ENCODE measurements at places on chromosomes 2 and 18. TPM values are rescaled to one million over a fixed set of nuclear protein-coding genes. Genes with fewer than 3 reads are reported as not detected.

- no peak overlapping the region for H3K4me3 ChIP-seq
- H3K27me3 ChIP-seq = no peaks in the 10 kb centered on the region
- no peaks in the 10 kb centered on the region for H3K4me1 ChIP-seq
- H3K27ac ChIP-seq = no peak overlapping the region
- no peak for DNase-seq
- H3K36me3 ChIP-seq = no peaks in the 10 kb centered on the region
Observed at GRCh38 chr2:18118703-18119102, 240.2 kb downstream of the KCNS3 start.

- H3K27ac ChIP-seq = no peak overlapping the region
- peaks cover 8% of the 10 kb centered on the region for H3K36me3 ChIP-seq
- no peak overlapping the region for H3K4me3 ChIP-seq
- peaks cover 30% of the 10 kb centered on the region for H3K4me1 ChIP-seq
- no peaks in the 10 kb centered on the region for H3K27me3 ChIP-seq
- DNase-seq = no peak
Observed at GRCh38 chr2:64722291-64723044, 68.8 kb upstream of the SERTAD2 start.

DNA sequence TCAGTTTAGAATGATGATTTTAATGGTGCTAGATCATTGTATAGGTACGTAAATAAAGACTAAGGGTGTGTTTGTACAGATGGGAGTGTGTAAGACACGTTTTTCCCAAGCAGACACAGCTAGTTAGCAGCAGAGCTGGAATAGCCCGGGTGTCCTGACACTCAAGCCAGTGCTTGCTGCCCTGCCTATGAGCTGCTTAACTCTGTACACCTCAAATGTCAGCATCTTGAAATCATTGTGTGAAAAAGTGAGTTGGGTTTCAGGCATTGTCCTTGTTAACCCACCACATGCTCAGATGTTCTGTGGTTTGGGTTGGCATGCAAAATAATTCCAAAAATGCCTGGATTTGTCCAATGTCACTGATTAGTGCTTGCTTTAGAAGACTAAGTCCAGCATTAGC is 13.0 kb upstream of the TET3 start:
- peak overlapping the region; percentile 69 for H3K4me3 ChIP-seq
- no peak for DNase-seq
- peak overlapping the region; percentile 79 for H3K27ac ChIP-seq
- no peaks in the 10 kb centered on the region for H3K36me3 ChIP-seq
- no peaks in the 10 kb centered on the region for H3K27me3 ChIP-seq

Gene TMEM200C
- 0.07 TPM for total RNA-seq

DNA sequence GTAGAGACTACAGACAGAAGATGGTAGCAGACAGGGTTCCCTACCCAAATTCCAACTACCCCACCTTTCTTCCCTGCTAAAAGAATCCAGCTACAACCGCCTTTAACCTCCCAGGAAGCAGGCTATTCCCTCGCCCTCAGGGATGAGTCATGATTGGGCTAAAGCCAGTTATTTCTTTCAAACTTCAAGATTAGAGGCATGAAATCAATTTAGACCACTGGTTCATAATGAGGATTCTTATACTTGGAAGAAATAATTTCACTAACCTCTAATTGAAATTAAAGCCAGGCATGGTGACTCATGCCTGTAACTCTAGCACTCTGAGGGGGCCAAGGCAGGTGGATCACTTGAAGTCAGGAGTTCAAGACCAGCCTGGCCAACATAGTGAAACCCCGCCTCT is 20.0 kb downstream of the TRIP12 start:
- H3K4me3 ChIP-seq = no peak overlapping the region
- H3K27me3 ChIP-seq = no peaks in the 10 kb centered on the region
- no peak overlapping the region for H3K27ac ChIP-seq
- peaks cover 48% of the 10 kb centered on the region for H3K4me1 ChIP-seq

DNA sequence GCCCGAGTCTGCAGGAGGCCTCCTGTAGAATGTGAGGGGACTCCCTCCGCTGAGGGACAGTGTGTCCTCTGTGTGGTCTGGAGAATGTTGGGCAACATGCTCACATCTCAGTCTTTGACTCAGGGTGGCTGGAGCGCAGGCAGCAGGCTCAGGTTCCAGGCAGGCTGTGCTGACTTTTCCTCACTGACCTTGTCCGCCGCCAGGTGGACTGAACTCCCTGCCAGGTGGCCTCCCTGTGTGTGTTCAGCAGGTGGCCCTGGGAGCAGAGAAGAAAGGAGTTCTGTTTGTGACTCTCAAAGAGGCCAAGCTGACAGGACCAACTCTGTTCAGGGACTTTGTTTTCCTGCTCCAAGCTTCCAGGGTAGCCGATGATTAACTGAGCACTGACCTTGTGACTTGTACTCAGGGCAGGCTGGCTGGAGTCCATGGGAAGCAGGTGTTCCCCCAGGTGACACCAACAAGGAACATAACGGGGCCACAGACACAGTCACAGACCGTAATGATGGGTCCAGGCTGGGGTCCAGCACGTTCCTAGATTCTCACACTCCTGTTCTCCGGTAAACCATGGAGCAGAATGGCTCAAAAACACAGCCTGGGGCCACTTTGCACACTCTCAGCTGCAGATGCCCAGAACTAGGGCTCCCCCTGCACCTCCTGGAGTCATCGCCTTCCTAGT is 439.8 kb downstream of the RNF144A start:
- no peak overlapping the region for H3K4me3 ChIP-seq
- DNase-seq = no peak
- no peak overlapping the region for H3K27ac ChIP-seq
- no peaks in the 10 kb centered on the region for H3K4me1 ChIP-seq
- H3K27me3 ChIP-seq = peaks cover 4% of the 10 kb centered on the region
- no peaks in the 10 kb centered on the region for H3K36me3 ChIP-seq

- no peaks in the 10 kb centered on the region for H3K27me3 ChIP-seq
- H3K4me1 ChIP-seq = peaks cover 68% of the 10 kb centered on the region
- H3K27ac ChIP-seq = peak overlapping the region; percentile 98
- no peak for DNase-seq
Observed at GRCh38 chr2:237695201-237695780, 67.9 kb downstream of the LRRFIP1 start.

DNA sequence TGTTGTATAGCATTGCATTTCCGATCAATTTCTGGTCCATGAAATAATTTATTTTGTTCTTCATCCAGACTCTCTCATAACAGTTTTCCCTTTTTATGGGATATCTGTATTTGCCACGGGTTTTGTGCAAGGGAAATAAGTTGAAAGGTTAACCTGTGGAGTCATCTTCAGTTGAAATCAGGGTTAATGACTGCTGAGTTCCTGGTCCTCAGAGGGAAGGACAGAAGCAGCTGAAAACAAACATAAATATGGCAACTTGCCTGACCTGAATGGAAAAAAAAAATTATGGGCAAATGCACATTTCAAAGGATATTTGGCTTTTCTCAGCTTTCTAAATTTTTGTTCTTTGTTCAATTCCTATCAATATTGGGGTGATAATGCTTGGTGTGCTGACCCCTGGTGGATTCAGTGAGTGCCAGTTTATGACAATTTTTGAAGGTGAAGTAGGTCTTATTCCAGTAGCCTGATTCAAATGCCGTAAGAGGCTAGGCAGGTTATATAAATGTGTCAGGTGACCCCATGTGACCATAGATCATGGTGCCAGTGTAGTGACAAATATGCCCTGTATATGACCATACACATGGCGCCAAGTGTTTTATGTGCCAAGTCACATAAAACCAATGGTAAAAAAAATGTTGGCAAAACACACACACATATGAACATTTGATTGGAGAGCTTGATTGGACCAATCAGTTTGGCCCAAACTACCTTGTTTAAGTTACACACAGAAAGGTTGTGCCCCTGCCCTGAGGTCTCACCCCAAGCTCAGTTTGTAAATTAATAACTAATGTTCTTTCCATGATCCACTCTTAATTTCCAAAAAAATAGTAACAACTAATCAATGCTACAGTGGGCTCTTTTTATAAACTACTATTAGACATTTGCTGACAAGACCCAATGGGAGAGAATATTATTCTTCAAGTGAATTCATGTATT is 47.6 kb upstream of the FAM124B start:
- no peak overlapping the region for H3K4me3 ChIP-seq
- H3K27me3 ChIP-seq = peaks cover 18% of the 10 kb centered on the region
- no peak for DNase-seq
- H3K36me3 ChIP-seq = no peaks in the 10 kb centered on the region

GRCh38 chr2:43225788-43226557 is 433 bp downstream of the ZFP36L2 start:
- peak overlapping the region; percentile 97 for H3K27ac ChIP-seq
- no peaks in the 10 kb centered on the region for H3K27me3 ChIP-seq
- H3K36me3 ChIP-seq = peaks cover 41% of the 10 kb centered on the region
- DNase-seq = peak; percentile 75

Gene CABYR
- 0.49 TPM for total RNA-seq

Gene DNAJC5G
- not detected for total RNA-seq

Gene AMER3
- not detected for total RNA-seq

GRCh38 chr2:3277050-3277747 is 100.4 kb downstream of the EIPR1 start:
- no peaks in the 10 kb centered on the region for H3K27me3 ChIP-seq
- peaks cover 4% of the 10 kb centered on the region for H3K4me1 ChIP-seq
- no peak overlapping the region for H3K4me3 ChIP-seq

DNA sequence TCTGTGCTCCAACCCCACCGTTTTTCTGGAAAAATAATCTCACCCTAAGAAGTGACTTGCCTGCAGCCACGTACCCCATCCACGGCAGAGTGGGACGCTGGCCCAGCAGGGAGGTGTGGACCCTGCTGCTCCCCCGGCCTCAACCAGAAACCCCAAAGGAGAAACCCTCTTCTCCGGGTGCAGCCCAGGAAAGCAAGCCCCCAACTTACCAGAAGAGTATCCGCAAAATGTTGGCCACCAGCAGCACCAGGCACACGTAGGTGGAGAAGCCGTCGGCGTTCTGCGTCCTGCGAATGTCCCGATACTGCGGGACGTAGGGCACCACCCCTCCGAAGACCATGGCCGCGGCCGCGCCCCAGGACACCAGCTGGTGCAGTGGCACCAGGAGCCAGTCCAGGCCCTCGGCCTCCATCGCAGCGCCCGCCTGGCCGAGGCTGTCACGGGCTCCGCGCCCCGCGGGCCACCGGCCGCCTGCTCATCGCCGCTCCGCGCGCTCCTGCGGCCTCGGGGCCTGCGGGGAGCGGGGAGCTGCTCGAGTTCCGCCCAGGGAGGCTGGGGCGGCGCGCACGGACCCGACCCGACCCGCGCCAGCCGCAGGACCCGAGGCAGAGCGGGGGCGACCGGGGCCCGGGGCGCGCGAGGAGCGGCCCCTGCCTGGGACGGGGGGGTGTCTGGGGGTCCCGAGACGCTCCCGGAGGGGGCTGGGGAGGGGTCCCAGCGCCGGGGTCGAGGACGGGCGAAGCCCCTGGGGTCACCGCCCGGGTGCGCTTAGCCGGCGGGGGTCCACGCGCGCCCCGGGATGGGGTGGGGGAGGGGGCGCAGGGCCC is 725 bp downstream of the SLC66A2 start:
- no peaks in the 10 kb centered on the region for H3K27me3 ChIP-seq
- H3K36me3 ChIP-seq = peaks cover 13% of the 10 kb centered on the region
- H3K27ac ChIP-seq = peak overlapping the region; percentile 82
- H3K4me3 ChIP-seq = peak overlapping the region; percentile 89
- no peak for DNase-seq
- H3K4me1 ChIP-seq = peaks cover 37% of the 10 kb centered on the region

Gene SRD5A2
- not detected for total RNA-seq

DNA sequence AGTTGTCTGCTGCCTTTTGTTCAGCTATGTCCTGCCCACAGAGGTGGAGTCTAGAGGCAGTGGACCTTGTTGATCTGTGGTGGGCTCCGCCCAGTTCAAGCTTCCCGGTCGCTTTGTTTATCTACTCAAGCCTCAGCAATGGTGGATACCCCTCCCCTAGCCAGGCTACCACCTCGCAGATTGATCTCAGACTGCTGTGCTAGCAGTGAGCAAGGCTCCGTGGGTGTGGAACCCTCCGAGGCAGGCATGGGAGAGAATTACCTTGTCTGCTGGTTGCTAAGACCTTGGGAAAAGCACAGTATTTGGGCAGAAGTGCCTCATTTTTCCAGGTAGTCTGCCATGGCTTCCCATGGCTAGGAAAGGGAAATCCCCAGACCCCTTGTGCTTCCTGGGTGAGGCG is 146.0 kb downstream of the KCNJ3 start:
- H3K36me3 ChIP-seq = no peaks in the 10 kb centered on the region
- no peak overlapping the region for H3K27ac ChIP-seq
- DNase-seq = no peak
- H3K4me3 ChIP-seq = no peak overlapping the region
- no peaks in the 10 kb centered on the region for H3K4me1 ChIP-seq

GRCh38 chr2:202040079-202040844 is 6.6 kb downstream of the FZD7 start:
- no peak overlapping the region for H3K27ac ChIP-seq
- H3K4me1 ChIP-seq = no peaks in the 10 kb centered on the region
- no peaks in the 10 kb centered on the region for H3K36me3 ChIP-seq
- no peak for DNase-seq
- no peak overlapping the region for H3K4me3 ChIP-seq

Gene C18orf54
- 10.4 TPM for total RNA-seq

GRCh38 chr18:8299054-8299980 is 309.9 kb upstream of the RAB12 start:
- H3K4me3 ChIP-seq = no peak overlapping the region
- no peaks in the 10 kb centered on the region for H3K4me1 ChIP-seq
- H3K27me3 ChIP-seq = no peaks in the 10 kb centered on the region
- no peaks in the 10 kb centered on the region for H3K36me3 ChIP-seq
- DNase-seq = no peak

Measured in activated T-helper 1 cell treated with anti-CD3 and anti-CD28 coated beads, Interleukin-12 subunit alpha, Interleukin-12 subunit beta, Interleukin-2, Interleukin-4 antibody, amounts not matched to agents 30 ng/mL and 10 ng/mL and 1 ng/mL, durations not matched to agents 14 hours and 24 hours and 36 hours (primary cell).